AG04450 (cell line): ENCODE measurements at places on chromosomes 12 and 14. TPM values are rescaled to one million over a fixed set of nuclear protein-coding genes. Genes with fewer than 3 reads are reported as not detected.

The CCDC184 gene
- 0.24 and 0.32 TPM in 2 replicates for polyA plus RNA-seq

The PRB2 gene
- not detected in 2 replicates for polyA plus RNA-seq

- DNase-seq = no peak
Observed at GRCh38 chr12:130783110-130783715, 55.8 kb downstream of the STX2 start.

The BDKRB2 gene
- 182 and 212 TPM in 2 replicates for polyA plus RNA-seq

- no peak for DNase-seq
Observed at GRCh38 chr12:64110864-64111263, 111.2 kb downstream of the KICS2 start.

The FAR2 gene
- polyA plus RNA-seq = 3.2 and 3.4 TPM in 2 replicates

DNA sequence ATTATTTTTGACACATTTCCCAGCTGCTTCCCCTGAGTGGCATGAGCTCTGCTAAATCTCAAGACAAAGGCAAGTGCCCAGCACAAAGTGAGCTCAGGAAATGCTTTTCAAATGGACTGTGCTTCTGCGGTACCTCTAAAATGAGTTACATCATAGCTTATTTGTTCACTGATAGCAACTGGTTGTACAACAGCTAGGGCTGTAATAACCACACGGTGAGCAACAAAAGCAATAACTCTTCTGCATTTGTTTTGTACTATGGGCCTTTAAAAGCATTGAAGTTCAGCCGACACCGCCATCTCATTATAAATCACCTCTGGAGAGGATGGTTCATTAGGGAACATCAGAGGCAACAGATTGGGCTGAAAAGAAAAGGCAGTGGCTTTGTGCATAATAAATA is 475.0 kb downstream of the GLT1D1 start:
- no peak for DNase-seq

DNA sequence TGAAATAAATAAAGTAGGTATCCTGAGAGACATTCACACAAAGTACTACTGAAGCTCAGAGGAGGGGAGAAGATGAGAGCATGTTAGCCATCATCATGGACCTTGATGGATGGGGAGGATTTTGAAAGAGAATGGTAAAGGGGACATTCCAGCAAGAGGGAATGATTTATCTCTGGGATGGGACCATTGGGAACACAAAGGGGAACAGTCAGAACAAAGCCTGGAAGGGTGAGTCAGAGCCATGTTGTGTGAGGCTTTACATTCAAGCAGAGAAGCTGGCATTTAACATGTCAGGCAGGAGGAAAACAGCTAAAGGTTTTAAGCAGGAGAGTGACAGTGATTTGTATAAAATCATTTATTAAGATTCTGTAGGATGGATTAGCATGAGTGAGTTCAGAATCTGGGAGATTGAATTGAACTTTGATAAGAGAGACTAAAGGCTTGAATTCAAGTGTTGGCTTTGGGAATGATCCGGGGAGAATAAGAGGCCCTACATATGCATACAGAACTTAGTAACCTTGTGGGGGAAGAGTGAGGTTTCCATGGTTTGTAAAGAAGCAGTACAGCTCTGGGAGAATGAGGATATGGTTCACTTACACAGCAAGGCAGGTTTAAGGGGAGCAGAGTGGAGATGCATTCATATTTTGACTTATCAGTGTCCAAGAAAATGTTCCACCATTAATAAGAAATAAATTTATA is 174.4 kb downstream of the SYT10 start:
- no peak for DNase-seq

- DNase-seq = no peak
Observed at GRCh38 chr12:52312086-52312485, 9.1 kb downstream of the KRT83 start.

The GLT8D2 gene
- 102 and 119 TPM in 2 replicates for polyA plus RNA-seq
